SK-N-DZ (cell line): ENCODE measurements at places on chromosomes 6 and 20.

GRCh38 chr6:134123666-134124208 lies 71.3 kb upstream of the SLC2A12 start:
- peak; percentile 38 for DNase-seq

GRCh38 chr6:116764629-116764960 lies 924 bp downstream of the FAM162B start:
- DNase-seq = no peak

GRCh38 chr6:88141561-88142296 lies 24.4 kb downstream of the CNR1 start:
- DNase-seq = no peak

DNA sequence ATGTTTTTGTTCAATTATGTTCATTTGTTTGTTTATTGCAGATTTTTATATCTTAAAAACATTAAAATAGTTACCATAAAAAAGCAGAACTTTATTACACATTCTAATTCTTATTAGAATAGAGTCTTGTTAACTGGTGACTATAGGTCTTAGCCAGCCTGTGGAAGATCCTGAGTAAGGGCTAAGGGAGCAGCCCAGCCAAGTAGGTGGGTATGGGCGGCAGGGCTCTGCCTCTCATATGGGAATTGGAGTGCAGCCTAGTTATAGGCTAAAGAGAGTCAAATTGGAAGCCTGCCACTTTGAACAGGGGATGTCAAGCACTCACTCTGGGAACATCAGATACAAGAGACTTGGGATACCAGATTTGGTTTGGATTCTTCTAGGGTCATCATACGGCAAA lies 10.5 kb upstream of the HSF2 start:
- no peak for DNase-seq

GRCh38 chr6:13076575-13076974 lies 251.8 kb downstream of the TBC1D7 start:
- no peak for DNase-seq

- no peak for DNase-seq
These were observed 42.9 kb upstream of the UST start for GRCh38 chr6:148703900-148704299.
